ENCODE measurements at places on chromosomes 7 and 10.

- no peak for DNase-seq
Measured at GRCh38 chr7:14195079-14195478, 205.6 kb upstream of the ETV1 start.

DNA sequence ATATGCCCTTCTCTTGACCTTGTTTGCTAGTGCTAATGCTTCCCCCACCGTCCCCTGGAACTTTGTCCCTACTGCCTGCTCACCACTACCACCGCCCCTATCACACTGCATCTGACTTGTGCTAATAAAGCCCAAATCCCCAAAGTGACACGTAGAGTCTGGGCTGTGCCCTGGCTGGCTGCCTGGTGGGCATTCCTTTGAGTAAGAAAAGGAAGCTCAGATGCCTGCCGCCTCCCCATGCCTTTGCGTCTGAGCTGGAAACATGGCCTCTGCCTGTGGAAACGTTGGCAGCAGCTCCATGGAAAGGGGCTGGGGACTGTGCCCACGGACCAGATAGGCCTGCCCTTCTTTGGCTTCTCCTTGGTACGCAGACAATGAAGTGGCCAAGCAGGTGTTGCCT, 138.3 kb downstream of the CYP26A1 start:
- no peak for DNase-seq

GRCh38 chr10:32161586-32161985, 105.4 kb upstream of the KIF5B start:
- no peak for DNase-seq

DNA sequence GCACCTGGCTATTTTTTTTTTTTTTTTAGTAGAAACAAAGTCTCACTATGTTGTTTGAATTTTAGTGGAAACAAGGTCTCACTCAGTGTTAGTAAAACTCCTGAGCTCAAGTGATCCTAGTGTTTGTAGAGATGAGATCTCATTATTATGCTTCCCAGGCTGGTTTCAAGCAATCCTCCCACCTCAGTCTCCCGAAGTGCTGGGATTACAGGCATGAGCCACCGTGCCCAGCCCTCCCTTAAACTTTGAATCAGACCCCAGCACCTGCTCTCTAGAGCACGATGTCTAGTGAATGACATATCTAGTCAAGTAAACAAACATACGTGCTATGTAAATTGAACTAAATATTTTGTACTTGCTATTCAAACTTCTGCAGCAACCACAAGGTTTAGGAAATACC, 105.6 kb upstream of the MYO3A start:
- DNase-seq, result no peak

Data from T-helper 1 cell (primary cell).